ENCODE measurements at places on chromosomes 1 and 21.
A peak's percentile ranks its signal among the peaks of the same experiment; 100 is the strongest.

DNA sequence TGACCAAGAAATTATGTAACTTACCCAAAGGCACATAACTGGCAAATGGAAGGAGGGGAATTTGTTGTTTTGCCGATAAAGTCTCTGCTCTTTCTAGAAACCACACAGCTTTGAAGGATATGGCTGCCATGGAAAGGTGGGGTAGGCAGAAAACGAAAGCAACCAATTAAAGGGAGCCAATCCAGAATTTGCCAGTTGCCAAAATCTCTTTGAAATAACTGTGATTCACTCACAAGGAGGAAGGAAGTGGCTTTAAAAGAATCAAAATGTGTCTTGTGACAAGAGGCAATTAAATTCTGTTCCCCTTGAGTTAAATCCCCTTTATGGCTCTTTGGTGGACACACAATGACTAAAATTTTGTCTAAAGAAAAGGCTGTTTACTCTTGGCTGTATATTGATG lies 61.2 kb upstream of the CCDC190 start:
- peak; percentile 13 for DNase-seq

DNA sequence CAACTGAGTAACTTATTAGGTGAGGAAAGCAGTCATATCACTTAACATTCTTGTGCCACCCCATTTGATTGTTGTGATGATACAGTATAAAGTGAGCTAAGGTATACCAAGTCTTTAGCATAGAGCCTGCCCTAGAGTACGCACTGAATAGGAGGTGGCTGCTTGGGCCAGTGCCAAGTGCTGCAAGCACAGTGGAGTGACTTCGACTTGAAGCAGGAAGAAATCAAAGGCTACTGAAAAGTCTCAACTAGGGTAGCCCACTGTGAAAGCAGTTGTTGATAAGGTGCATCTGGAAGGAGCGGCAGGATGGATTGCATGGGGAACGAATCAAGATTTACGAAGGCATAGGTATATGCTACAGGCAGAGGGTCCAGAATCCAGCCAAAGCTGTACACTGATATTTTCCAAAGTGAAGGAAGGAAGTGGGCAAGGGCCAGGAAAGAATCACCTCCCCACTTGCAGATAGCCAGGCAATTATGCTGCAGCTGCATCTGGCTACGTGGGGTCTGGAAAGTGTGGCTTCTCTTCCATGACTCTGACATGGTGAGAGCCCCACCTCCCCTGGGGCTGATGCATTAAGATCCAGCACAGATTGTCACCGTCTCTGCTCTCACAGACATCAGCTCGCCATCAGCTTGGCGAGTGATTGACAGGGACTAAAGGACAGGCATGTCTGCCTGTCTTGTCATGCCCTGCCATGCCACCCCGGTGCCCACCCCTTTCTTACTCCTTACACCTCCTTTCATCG lies 287.0 kb upstream of the PLXNA2 start:
- DNase-seq = no peak

GRCh38 chr1:113282893-113283285 lies 107.4 kb upstream of the MAGI3 start:
- DNase-seq = no peak

DNA sequence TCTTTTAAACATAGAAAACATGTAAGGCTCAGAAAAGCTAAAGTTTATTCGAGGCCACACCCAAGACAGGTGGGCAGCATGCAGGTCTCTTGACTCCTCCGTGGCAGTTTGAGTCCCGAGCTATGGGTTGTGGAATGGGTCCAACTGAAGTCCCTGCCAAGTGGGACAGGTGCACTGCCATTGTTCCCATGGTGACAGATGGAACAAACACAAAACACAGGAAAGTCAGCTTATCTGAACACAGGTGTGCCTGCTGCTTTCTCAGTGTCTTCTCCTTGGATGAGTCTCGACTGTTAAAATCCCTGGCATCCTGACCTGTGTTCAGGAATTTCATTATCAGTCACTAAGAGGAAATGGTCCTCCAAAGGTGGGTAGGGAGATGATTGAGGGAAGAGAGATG lies 99.0 kb upstream of the RAB4A start:
- DNase-seq = no peak

- no peak for DNase-seq
These were observed 108.4 kb downstream of the SPSB1 start for GRCh38 chr1:9401080-9401453.

DNA sequence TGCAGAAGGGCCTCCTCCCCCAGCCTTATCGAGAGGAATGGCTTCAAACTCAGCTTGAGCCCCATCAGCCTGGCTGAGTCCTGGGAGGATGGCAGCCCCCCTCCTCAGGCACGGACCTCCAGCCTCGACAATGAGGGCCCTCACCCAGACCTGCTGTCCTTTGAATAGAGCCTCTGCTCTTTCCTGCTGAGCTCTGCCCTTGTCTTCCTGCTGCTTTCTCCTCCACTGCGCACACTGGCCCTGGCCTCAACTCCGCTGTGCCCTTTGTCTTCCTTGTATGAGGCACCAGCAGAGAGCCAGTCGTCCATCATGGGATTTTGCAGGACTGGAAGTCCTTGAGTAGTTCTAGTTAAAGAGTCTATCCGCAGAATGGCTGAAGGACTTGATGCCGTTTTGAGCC lies 2.0 kb downstream of the C1orf226 start:
- DNase-seq = no peak

GRCh38 chr21:41972511-41973205 lies 18.8 kb upstream of the C2CD2 start:
- no peak for DNase-seq

- DNase-seq = no peak
These were observed 18.1 kb downstream of the NOS1AP start for GRCh38 chr1:162087574-162087973.

- peak; percentile 41 for DNase-seq
These were observed 1655.4 kb downstream of the BRINP3 start for GRCh38 chr1:188822248-188822647.

DNA sequence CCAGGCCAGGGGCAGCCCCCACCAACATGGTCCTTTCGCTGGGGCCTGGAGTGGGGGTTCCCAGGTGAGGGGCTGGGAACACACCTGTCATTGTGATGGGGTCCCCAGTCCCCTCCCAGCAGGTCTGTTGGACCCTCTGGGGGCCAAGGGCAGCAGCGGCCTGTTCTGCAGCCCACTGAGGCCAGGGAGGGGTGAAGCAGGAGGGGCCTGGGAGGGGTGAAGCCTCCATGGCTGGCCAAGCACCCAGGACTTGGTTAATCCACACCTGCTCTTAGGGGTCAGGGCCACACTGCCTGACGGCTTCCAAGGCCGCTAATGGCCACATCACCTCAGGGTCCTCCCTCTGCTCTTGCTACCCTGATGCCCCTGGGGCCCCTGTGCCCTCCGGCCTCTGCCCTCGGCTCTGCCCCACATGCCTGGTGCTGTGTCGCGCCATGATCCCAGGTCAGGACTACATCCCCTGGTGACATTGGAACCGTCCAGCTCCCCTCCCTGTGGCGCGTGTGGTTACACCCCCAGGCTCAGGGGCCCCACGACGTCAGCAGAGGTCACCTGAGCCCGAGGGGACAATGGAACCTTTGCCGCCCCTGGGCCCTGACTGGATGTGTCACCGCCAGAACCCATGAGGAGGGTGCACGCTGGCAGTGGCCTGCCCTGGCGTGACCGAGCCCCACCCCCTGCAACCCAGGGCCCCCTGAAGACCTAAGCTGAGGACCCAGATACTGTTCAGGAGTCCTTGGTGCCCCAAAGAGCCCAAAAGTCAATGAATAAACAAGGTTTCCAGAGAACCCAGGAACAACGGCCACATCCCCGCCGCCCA lies 7.0 kb downstream of the TNFRSF18 start:
- no peak for DNase-seq

GRCh38 chr1:100306735-100307313 lies 40.8 kb downstream of the RTCA start:
- peak; percentile 11 for DNase-seq

DNA sequence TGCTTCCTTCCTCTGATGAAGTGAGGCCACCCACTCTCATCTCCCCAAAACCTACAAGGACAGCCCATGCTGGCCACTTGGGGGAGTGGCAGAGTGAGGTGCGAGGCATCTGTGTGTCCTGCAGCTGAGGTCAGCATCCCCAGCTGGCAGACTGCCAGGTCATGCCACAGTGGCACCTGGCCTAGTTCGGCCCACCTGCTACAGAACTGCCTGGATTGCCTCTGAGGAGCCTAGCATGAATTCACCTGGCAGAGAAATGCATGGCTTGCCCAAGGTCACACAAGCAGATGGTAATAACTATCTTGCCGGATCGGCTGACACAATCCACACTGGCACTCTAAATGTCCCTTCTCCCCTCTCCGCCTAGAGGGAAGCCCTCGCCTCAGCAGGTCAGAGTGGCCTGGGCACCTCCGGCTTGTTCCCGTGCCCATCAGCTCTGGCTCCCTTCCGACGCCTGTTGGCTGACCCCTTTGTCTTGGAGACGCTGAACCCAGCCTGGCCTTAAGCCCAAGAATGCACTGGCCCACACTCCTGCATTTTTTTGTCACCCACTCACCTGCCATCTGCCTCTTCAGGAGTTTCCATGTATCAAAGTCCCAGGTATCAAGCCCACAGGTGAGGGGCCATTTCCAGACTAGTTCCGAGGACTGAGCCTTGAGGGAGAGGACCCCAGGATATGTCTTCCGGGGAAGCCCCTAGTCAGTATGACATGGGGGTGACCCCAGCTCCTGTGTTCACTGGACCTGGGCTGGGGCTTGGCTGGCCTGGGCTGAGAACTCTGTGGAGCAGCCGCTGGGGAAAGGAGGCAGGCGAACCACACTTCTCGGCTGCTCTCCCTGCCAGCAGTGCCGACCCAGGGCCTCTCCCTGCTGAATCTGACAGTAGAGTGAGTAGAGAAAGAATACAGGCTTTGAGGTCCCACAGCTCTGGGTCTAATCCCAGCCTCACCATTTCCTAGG lies 21.7 kb downstream of the ECE1 start:
- no peak for DNase-seq

DNA sequence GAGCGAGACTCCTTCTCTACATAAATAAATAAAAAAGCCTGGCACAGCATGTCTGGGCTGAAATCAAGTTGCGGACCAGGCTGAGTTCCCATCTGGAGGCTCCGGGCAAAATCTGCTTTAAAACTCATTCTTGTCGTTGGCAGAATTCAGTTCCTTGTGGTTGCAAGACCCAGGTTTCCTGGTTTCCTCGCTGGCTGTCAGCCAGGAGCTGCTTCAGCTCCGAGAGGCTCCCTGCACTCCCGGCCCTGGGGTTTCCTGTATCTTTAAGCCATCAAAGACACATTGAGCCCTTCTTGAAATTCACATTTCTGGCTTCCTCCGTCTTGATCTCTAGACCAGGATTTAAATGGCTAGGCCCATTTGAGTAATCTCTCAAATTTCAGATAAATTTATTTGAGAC lies 20.6 kb upstream of the SCCPDH start:
- DNase-seq = no peak

DNA sequence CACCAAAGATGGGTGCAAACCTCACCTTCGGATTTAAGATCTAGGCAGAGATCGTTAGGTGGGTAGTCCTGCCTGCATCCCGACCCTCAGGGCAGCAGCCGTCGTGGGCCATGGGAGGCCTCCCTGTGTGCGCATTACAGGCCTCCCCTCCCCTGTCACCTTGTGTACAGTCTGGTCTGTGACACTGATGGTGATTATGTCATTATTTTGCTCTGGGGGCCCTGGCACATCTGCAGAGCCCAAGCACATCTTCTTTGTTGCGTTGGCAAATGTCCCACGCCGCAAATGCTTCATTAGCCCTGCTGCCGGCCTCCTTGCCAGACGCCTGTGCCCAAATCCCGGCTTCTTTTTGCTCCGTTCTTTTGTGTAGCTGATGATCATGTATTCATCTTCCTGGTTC lies 31.7 kb downstream of the PROX1 start:
- DNase-seq = no peak

- no peak for DNase-seq
These were observed 7.1 kb downstream of the PGLYRP3 start for GRCh38 chr1:153305682-153306081.

- DNase-seq = no peak
These were observed 25.4 kb downstream of the TEX35 start for GRCh38 chr1:178538192-178538916.

DNA sequence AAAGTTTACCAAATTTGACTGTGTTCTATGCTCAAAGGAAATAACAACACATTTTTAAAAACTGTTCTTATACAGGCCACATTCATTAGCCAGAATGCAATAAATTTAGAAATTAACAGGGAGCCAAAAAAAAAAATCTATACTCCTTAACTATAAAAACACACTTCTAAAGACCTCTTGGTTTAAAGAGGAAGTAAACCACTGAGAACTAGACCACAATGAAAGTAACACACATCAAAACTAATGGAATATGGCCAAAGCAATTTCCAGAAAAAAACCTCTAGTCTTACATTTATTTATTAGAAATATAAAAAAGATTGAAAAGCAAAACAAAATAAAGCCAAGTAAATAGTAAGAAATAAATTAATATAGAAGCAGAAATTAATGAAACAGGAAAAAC lies 48.9 kb upstream of the GADD45A start:
- DNase-seq = no peak

- DNase-seq = peak; percentile 10
These were observed 21.4 kb upstream of the FASLG start for GRCh38 chr1:172637522-172637921.

DNA sequence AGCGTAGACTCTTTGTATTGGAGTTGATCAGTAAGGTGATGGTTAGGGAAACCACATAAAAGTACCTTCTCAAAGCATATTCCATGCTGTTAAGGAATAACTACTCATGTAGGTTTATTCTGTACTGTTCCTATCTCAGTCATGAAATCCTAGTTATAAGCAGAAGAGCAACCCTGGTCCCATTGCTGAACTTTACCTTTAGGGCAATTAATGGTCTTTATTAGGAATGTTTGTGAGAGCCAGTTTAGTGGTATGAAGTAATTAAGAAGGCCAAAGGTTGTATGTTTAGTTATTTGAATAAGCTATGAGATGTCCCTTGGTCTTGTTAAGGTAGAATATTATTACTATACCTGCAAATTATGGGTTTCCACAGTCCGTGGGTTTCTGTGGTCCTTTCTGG lies 44.0 kb downstream of the ACP6 start:
- no peak for DNase-seq

- DNase-seq = peak; percentile 86
These were observed 19.5 kb upstream of the DDR2 start for GRCh38 chr1:162612606-162613400.

GRCh38 chr21:42711667-42712066 lies 58.2 kb downstream of the PDE9A start:
- DNase-seq = no peak

DNA sequence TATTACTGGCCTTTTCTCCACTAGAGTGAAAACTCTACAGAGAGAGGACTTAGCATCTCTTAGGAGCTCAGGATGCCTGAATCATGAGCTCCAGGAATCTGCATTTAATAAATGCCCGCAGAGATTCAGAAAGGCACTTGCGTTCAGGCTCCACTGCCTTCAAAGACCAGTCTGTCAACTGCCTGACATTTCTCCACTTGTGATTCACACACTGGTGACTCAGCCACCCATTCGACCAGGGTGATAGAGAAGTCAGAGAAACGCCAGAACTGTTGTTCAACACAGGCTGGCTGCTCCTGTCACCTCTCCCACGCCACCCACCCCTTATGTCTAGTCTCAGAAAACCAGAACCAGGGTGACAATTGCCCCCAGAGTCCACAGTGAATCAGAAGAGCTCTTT lies 26.9 kb upstream of the LBR start:
- DNase-seq = peak; percentile 90

- DNase-seq = no peak
These were observed 30.8 kb upstream of the DIPK1A start for GRCh38 chr1:92992054-92992453.
